ENCODE measurements at places on chromosomes 1 and 21.

DNA sequence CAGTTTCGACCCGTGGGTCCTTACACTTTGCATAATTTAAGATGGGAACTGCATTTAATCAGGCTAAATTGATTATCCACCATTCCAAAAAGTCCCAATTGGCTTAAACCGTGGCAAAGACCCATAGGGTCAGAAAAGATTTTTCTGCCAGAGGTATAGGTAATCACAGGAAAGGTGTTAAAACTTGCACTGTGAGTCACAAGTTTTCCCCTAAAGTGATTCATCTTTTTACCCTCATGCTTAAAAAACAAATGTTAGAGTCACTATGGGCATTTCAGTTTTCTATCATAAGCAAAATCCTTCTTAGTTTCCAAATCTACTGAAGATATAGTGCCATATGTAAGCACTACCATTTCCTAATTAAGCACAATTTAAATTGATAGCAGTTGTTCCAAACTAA, 1079.8 kb downstream of the ADGRL2 start:
- DNase-seq, result no peak

- DNase-seq, result no peak
Measured at GRCh38 chr1:64242895-64243756, 39.7 kb downstream of the UBE2U start.

DNA sequence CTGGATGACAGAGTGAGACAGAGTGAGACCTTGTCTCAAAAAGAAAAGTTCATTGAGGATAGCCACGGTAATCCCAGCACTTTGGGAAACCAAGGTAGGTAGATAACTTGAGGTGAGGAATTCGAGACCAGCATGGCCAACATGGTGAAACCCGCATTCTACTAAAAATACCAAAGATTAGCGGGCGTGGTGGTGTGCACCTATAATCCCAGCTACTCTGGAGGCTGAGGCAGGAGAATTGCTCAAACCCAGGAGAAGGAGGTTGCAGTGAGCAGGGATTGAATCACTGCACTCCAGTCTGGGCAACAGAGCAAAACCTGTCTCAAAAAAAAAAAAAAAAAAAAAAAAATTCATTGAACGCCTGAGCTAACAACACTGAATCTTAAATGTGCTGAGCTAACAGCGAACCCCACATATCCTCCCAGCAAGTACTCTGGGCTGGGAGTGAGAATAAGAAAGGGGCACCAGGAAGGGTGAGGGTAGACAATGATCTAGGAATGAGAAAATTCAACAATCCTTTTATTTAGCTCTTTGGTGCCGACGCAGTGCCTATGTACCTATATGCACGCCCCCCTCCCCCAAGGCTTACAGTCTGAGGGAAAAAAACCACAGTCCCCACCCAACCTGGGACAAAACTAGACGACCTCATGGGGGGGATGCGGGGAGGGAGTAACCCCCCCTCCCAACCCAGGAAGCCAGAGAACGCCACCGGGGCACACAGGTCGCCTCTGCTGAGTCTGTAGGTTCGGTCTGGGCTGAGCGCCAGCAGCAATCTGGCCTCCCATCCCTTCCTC, 1.4 kb upstream of the CACNA1S start:
- no peak for DNase-seq

- peak; percentile 97 for DNase-seq
Measured at GRCh38 chr1:156920233-156921052, at the start of gene LRRC71. LRRC71 (plus strand) TSS chr1:156920632; CDS start chr1:156920804, 172 bp downstream.

DNA sequence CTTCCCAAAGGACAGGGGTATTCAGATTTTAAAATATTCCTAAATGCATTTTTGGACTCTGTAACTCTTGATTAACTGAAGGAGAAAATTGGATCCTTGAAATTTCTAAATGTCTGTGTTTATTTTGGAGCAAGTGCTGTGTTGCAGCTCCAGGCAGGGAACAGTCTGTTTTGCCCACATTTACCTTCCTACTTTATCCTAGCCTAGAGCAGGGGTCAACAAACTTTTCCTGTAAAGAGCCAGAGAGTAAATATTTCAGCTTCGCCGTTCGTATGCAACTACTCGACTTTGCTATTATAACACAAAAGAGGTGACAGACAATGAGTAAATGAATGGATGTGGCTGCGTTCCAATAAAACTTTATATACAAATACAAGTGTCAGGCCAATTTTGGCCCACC, 402.2 kb downstream of the GPATCH2 start:
- no peak for DNase-seq
